ENCODE measurements at places on chromosomes 1 and 21.

DNA sequence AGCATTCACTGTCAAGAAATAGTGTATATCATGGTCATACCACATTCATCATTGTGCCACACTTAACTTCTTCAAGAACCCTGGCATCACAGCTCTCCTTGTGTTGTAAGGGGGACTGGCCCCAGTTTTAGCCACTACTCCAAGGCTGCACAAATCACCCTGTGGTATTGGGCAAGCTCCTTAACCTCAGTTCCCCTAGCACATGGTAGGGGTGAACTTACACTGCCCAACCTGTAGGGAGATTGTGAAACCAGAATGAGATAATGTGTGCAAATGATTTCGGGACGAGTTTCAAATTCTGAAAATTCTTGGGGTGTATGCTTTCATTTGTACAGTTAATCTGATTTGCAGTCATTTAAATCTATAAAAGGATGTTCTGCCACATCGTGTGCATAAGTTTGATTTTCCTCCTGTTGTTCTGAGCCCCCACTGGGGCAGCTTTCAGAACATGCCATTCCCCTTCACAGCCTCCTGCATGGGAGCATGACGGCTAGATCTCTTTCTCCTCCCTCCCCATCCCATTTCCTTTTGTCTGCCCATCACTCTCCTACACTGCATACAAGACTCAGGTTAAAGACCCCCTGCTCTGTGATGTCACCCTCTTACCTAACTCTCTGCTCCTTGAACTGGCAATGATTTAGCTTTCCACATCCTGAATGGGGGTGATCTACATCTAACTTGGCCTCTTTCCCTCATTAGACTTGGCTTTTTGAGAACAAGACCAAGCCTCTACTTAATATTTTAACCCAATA, 290.3 kb downstream of the CHRM3 start:
- DNase-seq, result no peak

- DNase-seq, result peak; percentile 47
These were observed at the start of gene MEGF6 for GRCh38 chr1:3611170-3612019. MEGF6 (minus strand) TSS chr1:3611508; CDS start chr1:3611268, 240 bp downstream.

- DNase-seq, result no peak
These were observed 25.2 kb upstream of the KIF26B start for GRCh38 chr1:245129319-245130240.

GRCh38 chr1:97160818-97161217, 439.2 kb downstream of the PTBP2 start:
- no peak for DNase-seq

Measured in stimulated activated CD8-positive, alpha-beta memory T cell treated with anti-CD3 and anti-CD28 coated beads, Interleukin-15, amount 100 ng/mL, for 4 hours (primary cell).